Right cardiac atrium (tissue), 5 donors: ENCODE measurements at places on chromosomes 5 and 9. TPM values are rescaled to one million over a fixed set of nuclear protein-coding genes. Genes with fewer than 3 reads are reported as not detected.

The HSD17B3 gene
- 1.8 TPM for total RNA-seq

The ZNF883 gene
- 6.3 TPM for total RNA-seq

The SPINK13 gene
- not detected for total RNA-seq

The GBGT1 gene
- 9.6 TPM for total RNA-seq

The FBN2 gene
- total RNA-seq = 0.51 TPM

The CCDC192 gene
- total RNA-seq = not detected

The HMCN2 gene
- total RNA-seq = 4.2 TPM

The EDIL3 gene
- total RNA-seq = 5.5 TPM

The RALGDS gene
- total RNA-seq = 36.3 TPM

The HMGCS1 gene
- total RNA-seq = 29.9 TPM

The IL3 gene
- not detected for total RNA-seq

The WNT8A gene
- total RNA-seq = not detected

The KCNT1 gene
- total RNA-seq = 0.17 TPM

The EGFLAM gene
- total RNA-seq = 2.5 TPM

The PCDHGC5 gene
- total RNA-seq = 1.4 TPM

The PCDHB3 gene
- 1.4 TPM for total RNA-seq

The VCP gene
- total RNA-seq = 224 TPM

The SLC12A2 gene
- total RNA-seq = 11.9 TPM

The TRIP13 gene
- 0.54 TPM for total RNA-seq
